ENCODE measurements at places on chromosomes 5 and 9. TPM values are rescaled to one million over a fixed set of nuclear protein-coding genes. Genes with fewer than 3 reads are reported as not detected.

The GDA gene
- 2.9 TPM for total RNA-seq

The PCDHGC4 gene
- total RNA-seq = 3.0 TPM

The PKN3 gene
- 5.7 TPM for total RNA-seq

The PCA3 gene
- total RNA-seq = not detected

The ECM2 gene
- 5.6 TPM for total RNA-seq

The PCDHA4 gene
- total RNA-seq = not detected

- DNase-seq = no peak
These were observed 36.5 kb upstream of the ANKRD18A start for GRCh38 chr9:38656896-38657295.

- no peak for DNase-seq
These were observed 127.5 kb downstream of the ATPSCKMT start for GRCh38 chr5:10122076-10122726.

DNA sequence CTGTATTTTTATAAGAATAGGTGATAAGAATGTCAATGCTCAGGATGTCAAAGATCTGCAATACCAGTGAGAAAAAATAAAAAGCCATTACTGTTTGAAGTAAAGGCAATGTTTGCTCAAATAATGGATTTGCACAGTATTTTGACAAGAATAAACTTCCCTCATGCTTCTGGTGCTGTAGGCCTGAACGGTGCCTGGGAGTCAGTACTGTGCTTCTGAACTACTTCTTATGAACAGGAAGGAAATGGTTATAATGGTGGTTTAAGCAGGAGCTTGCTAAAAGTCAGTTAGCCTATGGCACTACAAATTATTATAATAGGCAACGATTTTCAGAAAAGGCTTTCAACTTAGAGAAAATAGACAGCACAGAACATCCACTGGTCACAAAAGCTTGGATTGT, 548.3 kb upstream of the CDH18 start:
- no peak for DNase-seq

GRCh38 chr5:56350011-56350596, 117.0 kb upstream of the ANKRD55 start:
- DNase-seq = no peak

- no peak for DNase-seq
These were observed 196.6 kb downstream of the PLK2 start for GRCh38 chr5:58263296-58263695.

DNA sequence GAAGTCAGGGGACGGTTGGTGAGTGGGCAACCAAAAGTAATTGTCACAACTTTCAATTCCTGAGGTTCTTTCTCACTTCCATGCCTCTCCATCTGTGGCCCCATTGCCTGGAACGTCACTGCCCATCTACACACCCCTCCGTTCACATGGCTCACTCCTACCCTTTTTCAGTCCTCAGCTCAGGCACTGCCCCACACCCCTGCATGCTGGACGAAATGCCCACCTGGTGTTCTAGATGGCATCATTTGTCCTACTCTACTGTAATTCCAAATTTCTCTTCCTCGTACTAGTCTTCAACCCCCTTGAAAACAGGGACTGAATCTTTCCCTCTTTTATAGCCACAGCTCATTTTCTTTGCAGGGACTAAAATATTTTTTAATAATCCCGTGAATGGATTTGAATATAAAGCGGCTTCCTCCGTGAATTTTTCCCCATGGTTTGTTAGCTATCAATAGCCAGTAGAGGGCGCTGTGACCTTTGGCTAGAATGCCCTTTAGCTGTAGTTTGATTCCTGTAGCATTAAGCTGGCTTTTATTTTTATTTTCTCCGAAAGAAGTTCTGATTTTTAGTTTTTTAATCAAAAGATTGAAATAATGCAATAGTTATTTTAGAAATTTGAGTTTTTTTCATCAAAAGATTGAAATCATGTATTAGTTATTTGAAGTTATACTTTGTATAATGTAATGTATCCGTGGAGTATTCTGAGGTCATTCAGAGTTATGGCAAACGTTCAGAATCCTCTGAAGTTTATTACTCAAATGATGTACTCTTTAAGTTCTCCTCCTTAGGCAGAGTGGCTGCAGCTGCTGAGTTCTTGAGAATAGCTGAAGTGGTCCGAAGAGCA, 232.1 kb downstream of the SH3GL2 start:
- DNase-seq = no peak

GRCh38 chr9:92611621-92612285, 58.2 kb downstream of the IPPK start:
- DNase-seq = no peak

- peak; percentile 29 for DNase-seq
These were observed 566.5 kb downstream of the LRRC70 start for GRCh38 chr5:63145167-63145566.

GRCh38 chr5:171821286-171821685, 35.7 kb downstream of the SMIM23 start:
- no peak for DNase-seq

DNA sequence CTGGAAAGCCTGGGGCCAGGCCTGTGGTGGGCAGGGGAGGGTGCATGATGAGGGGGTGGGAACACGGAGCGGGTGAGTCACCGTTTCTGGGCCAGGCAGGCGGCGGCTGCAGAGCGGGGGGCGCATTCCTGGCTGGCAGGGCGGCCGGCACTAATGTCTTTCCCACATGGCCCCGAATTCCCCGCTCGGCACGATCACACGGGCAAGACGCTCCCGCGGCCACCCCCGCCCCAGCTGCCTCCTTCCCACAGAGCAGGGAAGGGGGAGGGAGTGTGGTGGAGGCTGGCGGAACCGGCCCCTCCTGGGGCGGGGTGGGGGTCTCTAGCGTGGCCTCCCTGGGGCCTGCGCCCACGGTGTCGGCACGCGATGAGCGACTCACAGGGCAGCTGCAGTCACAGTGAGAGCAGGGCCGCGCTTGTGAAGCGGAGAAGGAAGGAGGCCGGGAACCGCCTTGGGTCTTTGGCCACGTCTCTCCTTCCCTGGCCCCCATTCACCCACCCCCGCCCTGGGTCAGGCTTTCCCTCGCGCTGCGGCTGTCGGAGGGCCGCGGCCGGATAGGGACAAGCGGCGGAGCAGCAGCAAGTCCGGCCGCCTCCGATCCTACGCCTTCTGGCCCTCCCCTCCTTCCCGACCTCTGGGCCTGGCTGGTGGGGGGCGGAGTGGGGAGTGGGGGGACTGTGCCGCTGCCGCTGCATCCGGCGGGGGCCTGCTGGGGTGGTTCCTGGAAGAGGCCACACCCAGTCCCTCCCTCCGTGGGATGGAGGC, 48.9 kb downstream of the CXXC5 start:
- peak; percentile 91 for DNase-seq
